ENCODE measurements at places on chromosomes 16 and 17. TPM values are rescaled to one million over a fixed set of nuclear protein-coding genes. Genes with fewer than 3 reads are reported as not detected.

Gene PRSS21
- total RNA-seq: not detected

Gene SGF29
- 20.7 TPM for total RNA-seq

Gene LASP1
- total RNA-seq: 270 TPM

Gene RNPS1
- 267 TPM for total RNA-seq

Gene PSMB10
- 41.8 TPM for total RNA-seq

Gene ARHGAP23
- total RNA-seq: 55.2 TPM

Gene CD300C
- 0.08 TPM for total RNA-seq

Gene OMG
- total RNA-seq: not detected

Gene ZNF385C
- total RNA-seq: 0.19 TPM

Gene CCL18
- total RNA-seq: not detected

Gene KRT25
- not detected for total RNA-seq

Gene PLD2
- total RNA-seq: 20.0 TPM

Gene GAS7
- total RNA-seq: 0.35 TPM

Gene ACAP1
- total RNA-seq: 0.74 TPM

Gene SLC52A1
- 0.41 TPM for total RNA-seq

Gene TMEM238L
- not detected for total RNA-seq

Data from A549 treated with RU486 at 1 μM for 4 hours (cell line).